ENCODE measurements at places on chromosomes 16 and 17.

- no peak for DNase-seq
These were observed 591.4 kb upstream of the CDH11 start for GRCh38 chr16:65713181-65713808.

DNA sequence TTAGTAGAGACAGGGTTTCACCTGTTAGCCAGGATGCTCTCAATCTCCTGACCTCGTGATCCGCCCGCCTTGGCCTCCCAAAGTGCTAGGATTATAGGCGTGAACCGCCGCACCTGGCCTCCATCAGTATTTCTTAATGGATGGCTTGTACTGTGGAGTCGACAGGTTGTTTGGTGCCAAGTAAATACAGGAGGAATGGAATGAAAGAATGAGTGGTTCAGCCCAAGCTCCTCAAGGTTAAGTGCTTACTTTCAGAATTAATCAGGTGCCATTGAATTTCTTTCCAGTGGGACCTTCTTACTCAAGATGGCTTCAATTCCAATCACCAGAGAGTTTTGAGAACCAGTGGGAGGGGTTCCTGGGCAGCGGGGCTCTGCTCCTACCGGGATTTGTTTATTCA is 25.0 kb downstream of the ALOX15 start:
- no peak for DNase-seq

- no peak for DNase-seq
These were observed 4.0 kb upstream of the BAIAP2 start for GRCh38 chr17:81030741-81031565.

DNA sequence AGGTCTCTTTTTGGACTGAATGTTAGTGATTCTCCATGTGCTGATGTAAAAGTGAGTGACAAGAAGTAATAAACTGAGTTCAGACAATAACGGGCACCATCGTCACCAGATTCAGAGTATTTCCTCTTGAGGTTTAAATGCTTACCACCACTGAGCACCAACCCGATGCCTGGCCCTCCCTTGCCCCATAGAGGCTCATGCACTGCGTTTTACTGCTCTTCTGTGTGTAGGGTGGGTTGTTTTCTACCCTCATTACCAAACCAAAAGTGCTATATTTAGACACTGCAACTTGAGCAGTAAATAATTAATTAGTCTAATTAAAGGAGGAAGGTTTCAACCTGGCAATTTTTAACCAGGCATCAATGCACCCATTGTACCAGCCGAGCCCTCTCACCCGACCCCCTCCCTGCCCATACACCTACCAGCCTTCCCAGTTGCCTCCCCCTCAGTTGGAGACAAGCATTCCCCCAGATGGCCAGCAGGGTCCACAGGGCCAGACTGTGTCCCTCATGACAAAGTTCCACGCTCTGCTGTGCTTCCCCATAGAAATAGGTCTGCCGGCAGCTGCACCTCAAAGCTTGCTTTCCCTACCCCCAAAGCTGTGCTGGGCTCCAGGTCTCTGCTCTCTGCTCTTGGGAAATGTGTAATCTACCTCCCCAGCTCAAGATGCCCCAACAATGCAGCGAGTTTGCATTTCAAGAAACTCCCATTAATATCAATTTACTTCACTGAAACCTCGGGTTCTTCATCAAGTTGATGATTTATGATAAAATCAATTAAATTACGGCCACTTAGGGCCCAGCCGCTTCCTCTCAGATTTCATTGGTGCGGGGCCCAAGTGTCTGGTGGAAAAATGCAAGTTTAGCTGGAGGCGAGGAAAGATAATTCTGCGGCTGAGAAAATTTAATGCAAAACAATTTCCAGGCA is 16.0 kb downstream of the HOXB4 start:
- no peak for DNase-seq

DNA sequence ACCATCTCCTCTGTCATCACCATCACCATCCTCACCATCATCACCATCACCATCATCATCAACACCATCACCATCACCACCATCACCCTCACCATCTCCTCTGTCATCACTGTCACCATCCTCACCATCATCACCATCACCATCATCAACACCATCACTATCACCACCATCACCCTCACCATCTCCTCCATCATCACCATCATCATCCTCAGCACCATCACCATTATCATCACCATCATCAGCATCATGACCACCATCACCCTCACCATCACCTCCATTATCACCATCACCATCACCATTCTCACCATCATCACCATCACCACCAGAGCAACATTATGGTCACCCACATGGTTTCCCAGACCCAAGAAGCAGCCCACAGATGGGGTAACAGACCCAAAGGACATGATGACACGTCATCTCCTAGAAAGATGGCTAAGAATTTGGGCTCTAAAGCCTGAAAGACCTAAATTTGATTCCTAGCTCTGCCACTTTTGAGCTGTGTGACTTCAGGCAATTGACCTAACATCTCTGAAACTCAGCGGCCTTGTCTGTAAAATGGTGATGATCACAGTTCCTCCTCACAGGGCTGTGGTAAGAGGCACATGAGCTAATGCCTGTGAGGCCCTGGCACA is 14.6 kb downstream of the SCNN1B start:
- DNase-seq, result no peak

DNA sequence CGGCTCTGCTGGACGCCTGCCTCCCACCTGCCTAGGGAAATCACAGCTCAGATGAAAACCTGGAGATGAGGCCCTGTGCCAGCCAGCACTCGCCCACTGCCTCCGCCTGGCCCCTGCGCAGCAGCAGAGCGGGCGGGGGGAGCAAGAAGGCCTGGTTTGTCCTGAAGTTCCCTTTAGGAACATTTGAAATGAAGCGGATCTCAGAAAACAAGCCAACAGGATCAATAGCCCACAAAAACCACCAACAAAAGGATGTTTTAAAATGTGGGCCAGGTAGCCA is 48.0 kb downstream of the RBFOX3 start:
- no peak for DNase-seq

DNA sequence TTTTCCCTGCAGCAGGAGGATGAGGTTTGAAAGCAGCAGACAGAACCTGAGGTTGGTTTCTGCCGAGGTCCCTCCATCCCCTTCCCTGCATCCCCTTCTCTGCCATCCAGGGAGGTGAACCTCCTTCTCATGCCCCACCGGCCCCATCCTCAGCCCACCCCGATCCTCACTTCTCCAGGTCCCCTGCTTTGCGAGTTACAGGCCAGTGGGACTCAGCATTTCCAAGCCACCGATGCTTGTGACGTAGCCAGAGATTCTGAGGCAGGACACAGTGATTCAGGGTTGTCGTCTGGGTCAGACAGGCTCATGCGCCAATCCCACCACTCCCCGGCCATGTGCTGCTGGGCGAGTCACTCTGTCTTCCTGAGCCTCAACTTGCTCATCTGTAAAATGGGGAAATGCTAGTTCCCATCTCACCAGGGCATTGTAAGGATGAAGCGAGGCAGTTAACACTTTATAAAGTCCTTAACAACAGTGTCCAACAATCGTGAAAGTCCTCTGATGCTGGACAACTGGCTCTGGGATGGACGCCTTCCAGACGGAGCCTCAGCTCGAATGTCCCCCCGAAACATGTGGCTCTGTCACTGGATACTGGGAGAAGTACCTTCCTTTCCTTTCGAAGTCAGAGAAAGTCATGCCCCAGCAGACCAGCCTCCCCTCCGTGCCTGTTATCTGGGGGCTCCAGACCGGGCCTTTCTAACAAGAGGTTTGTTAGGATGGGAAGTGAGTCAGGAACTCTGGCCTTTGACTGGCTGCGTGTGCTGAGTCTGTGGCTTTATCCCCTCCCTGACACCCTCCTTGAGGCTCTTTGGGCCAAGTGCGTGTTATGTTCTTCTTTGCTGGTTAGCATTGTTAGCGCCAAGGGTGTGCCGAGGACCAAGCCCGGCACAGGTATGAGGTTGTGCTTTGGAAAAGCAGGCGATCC is 21.9 kb downstream of the SEC14L5 start:
- DNase-seq, result no peak

GRCh38 chr17:66552371-66552770 is 250.0 kb downstream of the PRKCA start:
- no peak for DNase-seq

DNA sequence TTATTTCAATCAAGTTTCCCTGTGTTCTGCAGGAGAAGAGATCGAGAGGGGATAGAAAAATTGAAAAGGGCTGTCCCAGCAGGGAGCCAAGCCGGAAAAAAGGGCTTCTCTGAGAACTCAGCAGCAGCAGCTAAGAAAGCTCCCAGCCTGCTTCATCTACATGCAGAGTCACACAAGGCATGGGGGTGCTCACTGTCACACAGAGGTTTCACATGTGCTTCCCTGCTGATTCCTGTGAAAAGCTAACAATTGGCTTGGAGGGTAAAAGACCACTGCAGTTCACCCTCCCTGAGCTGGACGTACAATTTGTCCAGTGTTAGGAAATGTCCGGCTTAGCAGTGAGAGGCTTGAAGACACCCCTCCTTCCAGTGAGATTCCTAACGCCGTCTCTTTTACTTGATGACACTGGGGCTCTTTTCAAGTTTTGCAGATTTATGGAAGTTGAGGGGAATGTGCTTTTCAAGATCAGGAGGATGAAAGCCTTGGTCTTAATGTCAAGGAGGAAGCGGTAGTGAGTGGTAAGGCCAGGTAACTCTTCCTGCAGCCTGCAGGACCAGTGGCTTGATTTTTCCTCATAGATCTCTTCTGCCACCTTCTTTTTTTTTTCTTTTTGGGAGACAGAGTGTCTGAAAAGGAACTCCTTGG is 85.6 kb downstream of the WNT3 start:
- no peak for DNase-seq

GRCh38 chr16:81938326-81939163 is 72.7 kb downstream of the SDR42E1 start:
- no peak for DNase-seq

- DNase-seq, result no peak
These were observed 104.7 kb upstream of the CHMP6 start for GRCh38 chr17:80886641-80887573.

- DNase-seq, result no peak
These were observed 18.5 kb upstream of the PITPNA start for GRCh38 chr17:1580979-1581676.

GRCh38 chr17:20159406-20160069 is 150.4 kb downstream of the SPECC1 start:
- DNase-seq, result no peak

- no peak for DNase-seq
These were observed 391.0 kb downstream of the WWOX start for GRCh38 chr16:78490431-78490830.

GRCh38 chr16:72187551-72187950 is 15.6 kb upstream of the PMFBP1 start:
- no peak for DNase-seq

DNA sequence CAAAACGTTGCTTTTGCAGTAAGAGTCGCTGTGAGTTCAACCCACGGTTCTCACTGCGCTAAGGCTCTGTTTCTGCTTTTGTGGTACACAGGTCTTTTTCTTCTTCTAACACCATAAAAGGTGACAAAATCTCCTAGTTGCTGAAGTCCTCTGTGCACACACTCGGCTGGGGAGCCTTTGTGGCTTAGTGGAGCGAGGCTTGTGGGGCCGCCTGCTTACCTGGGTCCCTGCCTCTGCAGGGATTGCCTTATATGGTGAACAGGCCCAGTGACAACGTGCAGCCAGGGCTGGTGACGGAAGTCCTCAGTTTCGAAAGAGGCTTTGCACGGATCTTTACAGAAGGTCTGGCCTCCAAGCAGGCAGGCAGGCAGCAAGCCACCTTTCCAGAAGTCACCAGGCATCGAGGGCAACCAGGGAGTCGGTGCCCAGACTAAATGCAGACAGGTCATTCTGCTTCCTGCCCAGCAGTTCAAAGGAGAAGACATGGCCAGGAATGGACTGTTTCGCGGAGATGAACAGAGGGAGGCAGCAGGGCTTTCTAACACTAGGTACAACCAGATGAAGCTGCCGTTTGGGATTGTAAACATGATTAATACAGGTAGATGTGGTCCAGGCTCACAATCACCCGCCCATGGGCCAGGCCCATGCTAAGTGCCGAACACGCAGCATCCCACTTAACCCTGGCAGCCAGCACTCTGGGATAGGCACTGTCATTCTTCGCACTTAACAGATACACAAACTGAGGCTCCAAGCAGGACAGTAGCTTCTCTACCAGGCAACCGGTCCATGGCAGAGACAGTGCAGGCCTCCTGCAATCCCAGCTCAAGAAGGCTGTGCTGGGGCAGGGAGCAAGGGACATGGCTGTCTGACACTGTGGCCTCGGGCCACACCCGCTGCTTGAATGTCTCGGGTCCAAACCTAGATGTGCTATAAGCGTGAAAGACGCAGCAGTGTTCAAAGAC is 10.7 kb upstream of the MEAK7 start:
- DNase-seq, result peak; percentile 48

DNA sequence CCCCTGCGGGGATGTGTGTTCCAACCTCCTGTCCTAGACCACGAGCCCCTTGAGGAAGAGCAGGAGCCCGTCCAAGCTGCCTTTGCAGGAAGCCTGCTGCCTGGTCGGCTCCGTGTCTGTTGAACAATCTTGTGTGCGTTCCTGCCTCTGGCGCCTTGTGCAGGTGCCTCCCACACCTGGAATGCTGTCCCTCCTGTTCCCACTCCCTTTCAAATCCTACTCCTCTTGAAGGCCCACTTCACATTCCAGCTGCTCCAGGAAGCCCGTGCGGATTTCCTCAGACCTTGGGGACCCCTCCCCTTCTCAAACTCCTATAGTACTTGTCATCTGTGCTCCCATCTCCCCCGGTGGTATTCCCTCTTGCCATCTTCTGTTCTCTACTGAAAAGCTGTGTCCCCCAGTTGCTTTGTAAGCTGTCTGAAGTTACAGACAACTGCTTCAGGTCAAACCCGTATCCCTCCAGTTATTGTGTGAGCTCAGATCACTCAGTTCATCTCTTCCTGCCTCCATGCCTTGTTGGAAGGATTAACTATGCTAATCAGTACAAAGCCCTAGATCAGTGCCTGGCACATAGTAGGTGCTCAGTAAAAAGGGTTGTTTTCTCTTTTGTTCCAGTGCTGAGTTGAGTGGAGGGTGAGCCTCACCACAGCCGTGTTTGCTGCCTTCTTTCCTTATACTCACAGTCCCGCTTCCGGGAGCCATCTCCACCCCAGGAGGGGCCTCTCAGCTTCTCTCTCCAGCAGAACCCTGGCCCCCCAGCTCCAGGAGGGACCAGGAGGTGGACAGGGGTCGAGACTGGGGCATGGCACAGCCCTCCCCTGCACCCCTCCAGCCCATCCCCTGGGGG is 241.8 kb upstream of the CIBAR2 start:
- no peak for DNase-seq

DNA sequence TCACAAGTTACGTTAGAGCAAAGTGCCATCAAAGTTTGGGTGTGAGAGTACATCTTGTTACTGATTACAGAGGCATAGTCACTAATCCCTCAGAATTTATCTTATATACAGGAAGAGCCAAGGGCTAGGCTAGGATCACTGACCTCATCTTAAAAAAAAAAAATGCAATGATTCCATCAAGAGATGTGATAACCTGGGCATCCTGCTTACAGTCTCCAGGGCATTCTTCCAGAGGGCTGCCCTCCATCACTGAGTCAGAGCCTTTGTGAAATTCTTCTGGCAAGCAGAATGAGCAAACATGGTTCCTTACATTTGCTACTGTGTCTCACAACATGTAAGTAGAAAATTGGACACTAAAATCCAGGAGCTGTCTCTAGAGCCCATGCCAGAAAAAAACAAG is 410.6 kb downstream of the ZFHX3 start:
- no peak for DNase-seq

DNA sequence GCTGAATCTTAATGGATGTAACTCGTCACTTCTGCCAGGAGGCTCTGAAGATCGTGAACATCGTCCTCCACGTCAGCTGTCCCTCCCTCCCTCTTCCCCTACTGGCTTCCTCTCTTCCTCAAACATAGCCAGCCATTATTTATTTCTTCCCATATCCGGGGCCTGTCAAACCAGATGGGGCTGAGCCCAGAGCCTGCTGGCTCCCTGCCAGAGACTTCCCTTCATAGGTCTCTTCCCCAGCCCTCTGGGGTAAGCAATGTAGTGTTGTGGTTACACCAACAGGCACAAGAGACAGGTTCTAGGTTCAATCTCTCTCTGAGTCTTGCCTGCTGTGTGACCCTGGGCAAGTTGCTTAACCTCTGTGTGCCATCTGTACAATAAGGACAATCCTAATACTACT is 40.1 kb upstream of the ZFP90 start:
- no peak for DNase-seq
